ENCODE measurements at places on chromosomes 7 and 10. TPM values are rescaled to one million over a fixed set of nuclear protein-coding genes. Genes with fewer than 3 reads are reported as not detected.

GRCh38 chr7:28409716-28410627 lies 2.3 kb upstream of the CREB5 start:
- no peak for DNase-seq

DNA sequence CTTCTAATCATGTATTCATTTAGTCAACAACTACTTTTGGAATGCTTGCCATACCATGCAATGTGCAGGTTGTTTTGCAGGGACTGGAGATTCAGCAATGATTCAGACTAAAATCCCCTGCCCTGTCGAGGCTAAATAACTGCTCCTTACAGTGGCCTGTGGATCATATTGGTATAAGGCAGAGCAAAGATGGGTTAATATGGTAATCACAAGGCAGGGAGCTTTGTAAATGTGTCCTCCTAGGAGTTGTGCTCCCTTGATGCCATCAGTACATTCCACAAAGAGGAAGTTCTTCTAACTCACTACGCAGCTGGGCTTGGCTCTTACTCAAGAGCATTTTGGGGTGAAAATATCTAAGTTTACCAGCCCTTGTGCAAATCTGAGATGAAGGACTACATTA lies 614 bp upstream of the IFIT2 start:
- DNase-seq: no peak

The SLC35B4 gene
- 18.4 TPM for total RNA-seq

The NKX1-2 gene
- total RNA-seq: not detected

DNA sequence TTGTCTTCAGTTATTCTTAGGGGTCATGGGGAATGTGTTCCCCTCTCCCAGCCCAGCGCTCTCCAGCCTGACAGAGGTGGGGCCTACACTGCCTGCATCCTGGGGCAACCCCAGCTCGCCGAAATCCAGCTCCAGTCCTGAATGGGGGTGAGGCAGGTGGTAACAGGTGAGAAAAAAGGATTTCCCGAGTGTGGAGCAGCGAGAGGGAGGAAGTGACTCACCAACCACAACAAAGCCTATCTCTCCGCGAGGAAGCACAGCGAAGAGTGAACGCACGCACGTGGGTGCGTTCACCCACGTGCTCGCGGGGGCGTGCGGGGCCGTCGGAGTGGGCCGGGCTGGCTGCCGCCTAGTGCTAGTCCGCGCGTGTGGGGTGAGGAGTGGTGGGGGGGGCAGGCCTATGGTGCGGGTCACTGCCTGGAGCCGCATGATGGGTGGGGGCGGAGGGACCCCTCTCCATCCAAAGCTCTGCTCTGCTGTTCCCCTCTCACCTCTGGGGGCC lies 855 bp upstream of the PALD1 start:
- DNase-seq: peak; percentile 87

DNA sequence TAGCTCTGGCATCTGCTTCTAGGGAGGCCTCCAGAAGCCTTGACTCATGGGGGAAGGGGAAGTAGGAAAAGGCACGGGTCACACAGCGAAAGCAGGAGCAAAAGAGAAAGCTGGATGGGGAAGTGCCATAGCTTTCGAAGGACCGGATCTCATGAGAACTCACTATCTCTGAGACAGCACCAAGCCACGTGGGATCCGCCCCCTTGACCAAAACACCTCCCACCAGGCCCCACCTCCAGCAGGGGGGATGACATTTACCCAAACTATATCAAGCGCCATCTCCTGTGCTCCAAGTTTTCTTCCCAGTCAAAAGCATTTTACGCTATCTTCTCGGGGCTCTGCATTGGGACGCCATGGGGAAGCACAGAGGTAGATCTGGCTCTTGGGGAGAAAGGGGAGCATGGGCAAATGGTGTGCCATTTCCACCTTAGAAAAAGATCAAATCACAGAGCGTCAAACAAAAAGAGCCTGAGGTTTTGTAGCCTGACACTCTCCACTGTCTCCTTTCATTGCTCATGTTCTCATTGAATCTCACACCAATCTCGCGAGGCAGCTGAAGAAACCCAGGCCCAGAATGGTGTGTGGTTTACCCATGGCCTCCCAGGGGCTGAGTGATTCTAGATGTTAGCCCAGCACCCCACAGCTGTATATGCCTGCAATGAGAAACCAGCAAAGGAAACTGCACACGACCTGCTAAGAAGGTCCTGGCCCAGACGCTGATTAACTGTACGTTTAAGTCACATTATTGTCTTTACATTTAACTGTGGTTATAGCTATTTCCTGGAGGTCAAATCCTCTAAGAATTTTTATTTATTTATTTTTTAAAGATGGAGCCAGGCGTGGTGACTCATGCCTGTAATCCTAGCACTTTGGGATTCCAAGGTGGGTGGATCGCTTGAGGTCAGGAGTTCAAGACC lies 8.1 kb upstream of the OLAH start:
- no peak for DNase-seq

The ZNF727 gene
- total RNA-seq: 0.46 TPM

The SPAM1 gene
- total RNA-seq: not detected

GRCh38 chr7:151900986-151901621 lies 24.2 kb upstream of the PRKAG2 start:
- no peak for DNase-seq

GRCh38 chr10:70137927-70138883 lies 5.6 kb upstream of the AIFM2 start:
- DNase-seq: no peak

DNA sequence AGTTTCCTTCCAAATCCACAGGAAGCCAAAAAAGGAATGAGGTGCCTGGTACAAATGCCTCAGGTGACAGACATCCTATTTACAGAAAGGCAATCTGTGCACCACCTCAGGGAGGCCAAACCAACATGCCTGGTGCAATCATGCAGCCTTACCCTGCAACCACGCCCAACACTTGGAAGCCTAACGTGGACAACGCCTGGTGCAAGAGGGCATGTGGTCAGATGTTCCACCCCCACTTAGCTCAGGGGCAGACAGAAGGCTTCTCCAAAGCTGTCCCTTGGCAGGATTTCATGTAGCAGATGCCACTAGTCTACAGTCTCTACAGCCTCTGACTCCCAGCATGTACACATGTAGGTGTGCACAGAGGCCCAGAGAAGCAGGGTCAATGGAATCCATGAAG lies 89.5 kb downstream of the KCNMA1 start:
- no peak for DNase-seq

GRCh38 chr10:102872163-102872562 lies 2.9 kb downstream of the AS3MT start:
- no peak for DNase-seq

- DNase-seq: no peak
Observed at GRCh38 chr10:88111294-88111693, 247.9 kb downstream of the PTEN start.

The TMEM273 gene
- 14.0 TPM for total RNA-seq

GRCh38 chr7:2197436-2198155 lies 35.1 kb downstream of the MAD1L1 start:
- no peak for DNase-seq

GRCh38 chr7:150685219-150686029 lies at the start of gene GIMAP2:
GIMAP2 (plus strand) TSS chr7:150685706; CDS start chr7:150687060, 1,354 bp downstream.
- DNase-seq: peak; percentile 64

GRCh38 chr10:575402-576129 lies 113.9 kb downstream of the DIP2C start:
- DNase-seq: no peak

- no peak for DNase-seq
Observed at GRCh38 chr7:139317939-139318505, 23.1 kb upstream of the FMC1 start.

DNA sequence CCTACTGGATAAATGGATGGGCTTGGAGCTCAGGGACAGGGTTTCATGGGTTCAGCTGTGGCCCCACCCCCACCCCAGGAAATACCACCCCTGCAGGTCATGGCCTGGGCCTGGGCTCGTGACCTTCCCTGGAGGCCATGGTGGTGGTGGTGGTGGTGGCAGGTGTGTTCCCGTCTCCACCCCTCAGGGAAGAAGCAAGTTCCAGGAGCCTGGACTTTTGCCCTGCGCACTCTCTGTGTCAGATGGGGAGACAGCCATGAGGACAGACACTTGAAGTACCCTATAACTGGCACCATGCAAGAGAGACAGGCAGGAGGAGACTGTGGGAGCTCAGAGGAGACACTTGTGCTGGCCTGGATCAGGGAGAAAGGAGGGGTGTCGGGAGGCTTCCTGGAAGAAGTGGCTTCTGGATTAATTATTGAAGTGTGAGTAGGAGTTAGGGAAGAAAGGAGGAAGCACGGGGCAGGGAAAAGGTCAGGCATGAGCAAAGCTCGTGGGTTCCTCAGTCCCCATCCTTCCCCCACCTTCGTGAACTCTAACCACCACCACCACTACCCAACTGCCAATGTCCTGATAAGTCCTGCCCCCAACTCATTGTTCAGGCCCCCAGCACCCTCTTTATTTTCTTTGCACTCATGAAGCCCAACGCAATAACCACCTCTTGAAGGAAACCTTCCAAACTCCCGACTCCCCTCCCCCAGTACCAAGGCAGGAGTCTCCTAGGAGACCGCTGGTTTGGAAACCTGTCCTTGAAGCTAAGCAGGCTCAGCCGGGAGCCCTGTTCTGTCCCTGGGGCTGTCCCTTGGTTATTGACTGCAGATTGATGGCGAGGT lies 8.9 kb downstream of the SH2B2 start:
- DNase-seq: no peak

GRCh38 chr7:28410628-28411531 lies 1.4 kb upstream of the CREB5 start:
- DNase-seq: no peak

- no peak for DNase-seq
Observed at GRCh38 chr10:16493884-16494536, 27.7 kb downstream of the C1QL3 start.
